Motor neuron (in vitro differentiated cells): ENCODE measurements at places on chromosomes 1 and 21. TPM values are rescaled to one million over a fixed set of nuclear protein-coding genes. Genes with fewer than 3 reads are reported as not detected.

The SPATA1 gene
- total RNA-seq, result 1.5 TPM in 1 of 2 replicates, not detected in the other

The TMEM82 gene
- 0.13 TPM in 1 of 2 replicates, not detected in the other for total RNA-seq

GRCh38 chr1:19644681-19645410 lies 735 bp downstream of the NBL1 start:
- peak; percentile 8 for ATAC-seq

DNA sequence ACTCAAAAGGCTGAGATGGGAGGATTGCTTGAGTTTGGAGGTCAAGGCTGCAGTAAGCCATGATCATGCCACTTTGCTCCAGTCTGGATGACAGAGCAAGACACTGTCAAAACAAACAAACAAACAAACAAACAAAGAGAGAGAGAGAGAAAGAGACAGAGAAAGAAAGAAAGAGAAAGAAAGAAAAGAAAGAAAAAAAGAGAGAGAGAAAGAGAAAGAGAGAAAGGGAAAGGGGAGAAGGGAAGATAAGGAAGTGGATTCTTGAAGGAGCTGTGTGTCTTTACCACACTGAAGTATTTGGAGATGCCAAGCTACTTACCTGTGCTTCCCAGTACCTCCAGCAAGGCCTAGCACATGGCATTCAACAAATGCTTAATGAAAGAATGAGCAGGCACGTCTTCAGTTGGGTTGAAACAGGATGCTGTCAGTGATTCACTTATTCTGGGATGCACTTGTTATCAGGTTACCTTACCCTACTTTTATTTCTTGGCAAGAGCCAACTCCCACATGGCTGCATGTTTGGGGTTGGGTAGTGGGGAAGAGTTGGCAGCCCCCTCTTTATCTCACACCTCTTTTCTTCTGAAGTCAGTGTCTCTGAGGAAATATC lies 28.8 kb downstream of the CD101 start:
- ATAC-seq, result no peak

- ATAC-seq, result no peak
Observed at GRCh38 chr1:201736707-201737320, 92.1 kb upstream of the IPO9 start.
